ENCODE measurements at places on chromosomes 16 and 17.

GRCh38 chr16:61274211-61274610 is 762.0 kb downstream of the CDH8 start:
- DNase-seq: no peak

DNA sequence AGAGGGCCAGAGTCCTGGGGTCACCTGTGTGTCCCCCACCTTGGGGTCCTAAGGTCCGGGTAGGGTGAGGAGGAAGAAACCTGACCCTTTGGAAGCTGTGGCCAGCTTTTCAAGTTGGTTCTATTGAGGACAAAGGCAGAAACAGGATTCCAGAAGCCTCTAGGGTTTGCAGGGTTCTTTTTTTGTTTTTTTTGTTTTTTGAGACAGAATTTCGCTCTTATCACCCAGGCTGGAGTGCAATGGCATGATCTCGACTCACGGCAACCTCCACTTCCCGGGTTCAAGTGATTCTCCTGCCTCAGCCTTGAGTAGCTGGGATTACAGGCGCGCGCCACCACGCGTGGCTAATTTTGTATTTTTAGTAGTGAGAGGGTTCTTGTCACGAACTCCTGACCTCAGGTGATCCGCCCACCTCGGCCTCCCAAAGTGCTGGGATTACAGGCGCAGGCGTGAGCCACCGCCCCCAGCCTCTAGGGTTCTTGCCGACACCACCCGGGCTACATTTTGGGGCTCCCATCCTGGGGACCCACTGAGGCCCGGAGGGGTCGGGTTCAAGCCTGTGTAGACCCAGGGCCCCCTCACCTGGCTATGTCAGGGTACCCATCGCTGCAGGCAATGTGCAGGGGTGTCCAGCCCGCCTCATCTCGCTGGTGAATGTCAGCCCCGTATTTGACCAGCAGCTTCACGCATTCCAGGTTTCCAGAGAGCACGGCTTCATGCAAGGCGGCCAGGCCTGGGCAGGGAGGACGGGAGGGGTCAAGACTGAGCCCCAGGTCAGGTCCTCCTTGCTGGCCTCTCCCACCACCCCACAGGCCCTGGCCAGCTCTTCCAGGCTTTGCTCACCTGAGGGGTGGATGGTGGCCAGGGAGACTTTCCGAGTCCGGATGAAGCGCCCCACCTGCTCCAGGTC is 674 bp downstream of the PPP1R27 start:
- no peak for DNase-seq

- DNase-seq: no peak
Observed at GRCh38 chr17:76082326-76083251, 3.6 kb downstream of the ZACN start.

DNA sequence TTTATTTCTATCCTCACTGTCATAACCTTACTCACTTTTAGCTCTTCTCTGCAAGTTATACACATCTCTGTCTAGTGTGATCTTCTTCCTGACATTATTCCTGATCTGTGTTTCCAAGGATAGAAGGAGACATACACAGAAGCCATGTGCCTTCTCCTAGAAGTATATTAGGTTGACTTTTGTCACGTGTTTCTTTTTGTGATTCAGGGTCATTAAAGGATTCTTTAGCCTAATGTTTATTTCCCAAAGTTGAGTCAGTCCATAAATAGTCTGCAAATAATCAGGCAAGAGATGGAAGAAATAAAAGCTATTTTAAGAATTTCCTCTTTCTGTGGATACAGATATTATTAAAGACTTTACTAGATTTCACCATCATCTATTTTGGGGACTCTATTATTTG is 214.1 kb upstream of the GOT2 start:
- no peak for DNase-seq

GRCh38 chr16:82432261-82432660 is 194.5 kb upstream of the CDH13 start:
- DNase-seq: no peak
